ENCODE measurements at places on chromosomes 4 and X. TPM values are rescaled to one million over a fixed set of nuclear protein-coding genes. Genes with fewer than 3 reads are reported as not detected.

DNA sequence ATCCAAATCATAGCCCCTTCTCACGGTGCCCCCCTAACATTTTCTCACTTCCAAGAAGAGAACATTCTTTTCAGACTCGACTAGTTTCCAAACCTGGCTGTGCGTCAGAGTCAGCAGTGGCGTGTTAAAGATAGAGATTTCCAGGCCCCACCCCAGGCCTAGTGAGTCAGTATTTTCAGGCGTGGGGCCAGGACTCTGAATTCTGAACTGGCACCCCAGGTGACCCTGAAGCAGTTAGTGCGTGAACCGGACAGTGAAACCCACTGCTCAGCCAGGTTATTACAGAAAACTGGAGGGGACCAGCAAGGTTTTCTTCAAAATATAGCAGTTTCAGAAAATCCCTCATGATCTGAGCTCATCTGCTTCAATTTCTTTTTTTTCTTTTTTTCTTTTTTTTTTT lies 35.0 kb upstream of the BCOR start:
- H3K4me3 ChIP-seq: no peak overlapping the region
- H3K27me3 ChIP-seq: no peaks in the 10 kb centered on the region
- H3K4me1 ChIP-seq: no peaks in the 10 kb centered on the region
- no peaks in the 10 kb centered on the region for H3K36me3 ChIP-seq
- DNase-seq: no peak
- H3K27ac ChIP-seq: no peak overlapping the region

DNA sequence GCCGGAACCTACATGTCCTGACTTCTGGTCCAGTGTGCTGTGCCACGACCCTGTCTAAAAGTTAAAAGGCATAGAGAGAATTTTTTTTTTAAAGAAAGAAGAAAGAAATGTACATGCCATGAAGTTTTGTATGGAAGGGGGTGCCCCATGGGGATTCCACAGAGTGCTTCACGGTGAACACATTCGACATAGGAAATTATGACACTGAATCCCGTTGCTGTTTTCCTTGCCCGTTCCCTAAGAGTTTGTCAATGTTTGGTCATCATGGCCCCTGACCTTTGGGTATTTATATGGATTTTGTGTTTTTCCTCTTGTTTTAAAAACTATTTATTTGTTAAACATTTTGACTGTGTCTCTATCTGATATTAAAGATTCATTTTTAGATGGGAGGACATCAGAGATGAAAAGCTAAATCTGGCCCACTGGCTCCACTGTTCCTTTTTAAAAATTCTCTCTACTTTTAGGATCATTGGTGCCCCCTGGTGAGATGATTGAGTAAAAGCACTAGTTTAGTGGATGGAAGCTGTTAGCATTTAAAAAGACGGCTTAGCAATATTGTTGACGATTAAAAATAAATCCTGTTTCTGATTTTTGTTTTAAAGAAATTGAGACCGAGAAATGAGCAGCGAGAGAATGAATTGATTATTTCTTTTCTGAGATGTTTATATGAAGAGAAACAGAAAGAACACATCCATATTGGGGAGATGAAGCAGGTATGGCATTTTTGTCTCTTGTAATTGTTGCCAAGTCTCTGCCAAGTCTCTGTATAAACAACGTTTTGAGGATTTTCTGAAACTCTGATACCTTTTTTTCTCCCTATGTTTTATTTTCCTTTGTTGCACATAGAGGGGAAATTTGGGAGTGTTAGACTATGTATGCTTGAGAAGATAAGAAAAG lies 75.0 kb downstream of the PTTG2 start:
- no peak overlapping the region for H3K27ac ChIP-seq
- H3K27me3 ChIP-seq: no peaks in the 10 kb centered on the region
- no peaks in the 10 kb centered on the region for H3K36me3 ChIP-seq
- peaks cover 2% of the 10 kb centered on the region for H3K4me1 ChIP-seq
- H3K4me3 ChIP-seq: no peak overlapping the region

GRCh38 chr4:89575840-89576239 lies 261.1 kb downstream of the SNCA start:
- no peak for DNase-seq
- no peak overlapping the region for H3K4me3 ChIP-seq
- no peaks in the 10 kb centered on the region for H3K27me3 ChIP-seq
- no peak overlapping the region for H3K27ac ChIP-seq
- H3K36me3 ChIP-seq: no peaks in the 10 kb centered on the region
- H3K4me1 ChIP-seq: peaks cover 11% of the 10 kb centered on the region

DHX15 gene
- total RNA-seq: 178 TPM

- no peaks in the 10 kb centered on the region for H3K36me3 ChIP-seq
- no peak overlapping the region for H3K27ac ChIP-seq
- no peaks in the 10 kb centered on the region for H3K4me1 ChIP-seq
- no peak for DNase-seq
- H3K27me3 ChIP-seq: peaks cover 3% of the 10 kb centered on the region
Measured at GRCh38 chrX:132961511-132961910, 3.1 kb upstream of the HS6ST2 start.

DNA sequence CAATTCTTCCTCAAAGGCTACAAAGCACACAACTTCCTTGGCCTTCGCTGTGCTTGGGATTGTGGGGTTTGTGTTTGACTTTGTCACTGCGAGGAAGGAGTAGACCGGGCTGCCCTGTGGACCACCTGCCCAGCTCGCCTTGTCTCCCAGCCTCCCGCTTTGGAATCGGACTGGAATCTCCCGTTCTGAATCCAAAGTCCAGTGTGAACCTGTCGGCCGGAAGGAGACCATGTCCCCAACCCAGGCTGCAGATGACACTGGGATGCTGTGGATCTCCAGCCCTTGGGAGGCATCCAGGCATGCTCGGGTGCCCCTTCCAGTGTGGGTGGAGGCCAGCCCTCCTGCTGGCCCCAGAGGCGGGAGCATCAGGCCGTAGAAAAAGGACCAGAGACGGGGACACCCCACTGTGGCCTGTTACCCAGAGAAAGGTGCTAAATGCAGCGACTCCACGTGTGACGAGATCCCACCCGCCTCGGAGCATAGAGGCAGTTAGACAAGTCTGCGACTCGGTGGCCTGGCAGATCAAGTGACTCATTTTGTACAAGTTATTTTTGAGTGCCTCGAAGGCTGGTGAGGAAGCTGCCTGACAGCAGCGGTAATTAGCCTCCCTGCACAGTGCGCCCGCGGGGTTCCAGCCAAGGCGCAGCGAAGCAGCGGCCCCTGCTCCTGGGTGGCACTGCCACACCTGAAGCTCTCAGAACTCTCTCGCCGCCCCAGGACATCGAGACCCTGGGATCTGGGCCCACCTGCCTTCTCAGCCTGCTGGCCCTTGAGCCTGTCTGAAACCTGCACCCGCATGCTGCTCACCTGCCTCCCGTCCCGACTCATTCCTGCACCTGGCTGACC lies 57.5 kb downstream of the ADRA2C start:
- peaks cover 11% of the 10 kb centered on the region for H3K27me3 ChIP-seq
- no peak overlapping the region for H3K4me3 ChIP-seq
- DNase-seq: no peak
- H3K4me1 ChIP-seq: peaks cover 8% of the 10 kb centered on the region
- H3K27ac ChIP-seq: no peak overlapping the region
- H3K36me3 ChIP-seq: no peaks in the 10 kb centered on the region

DNA sequence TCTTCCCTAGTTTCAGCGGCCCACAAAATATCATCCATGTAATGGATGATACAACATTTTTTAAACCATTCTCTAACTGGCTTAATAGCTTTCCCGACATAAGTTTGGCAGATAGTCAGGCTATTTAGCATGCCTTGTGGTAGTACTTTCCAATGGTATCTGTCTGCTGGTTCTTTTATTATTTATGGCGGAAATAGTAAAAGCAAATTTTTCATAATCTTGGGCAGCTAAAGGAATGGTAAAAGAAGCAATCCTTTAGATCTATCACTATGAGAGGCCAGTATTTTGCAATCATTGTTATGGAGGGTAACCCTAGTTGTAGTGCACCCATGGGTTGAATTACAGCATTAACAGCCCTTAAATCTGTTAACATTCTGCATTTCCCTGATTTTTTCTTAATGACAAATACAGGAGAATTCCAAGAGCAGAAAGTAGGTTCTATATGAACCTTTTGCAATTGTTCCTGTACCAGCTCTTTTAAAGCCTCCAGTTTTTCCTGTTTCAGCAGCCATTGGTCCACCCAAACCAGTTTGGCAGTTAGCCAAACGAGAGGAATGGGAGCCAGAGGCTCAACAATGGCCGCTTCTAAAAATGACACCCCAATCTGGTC lies 14.3 kb upstream of the HSD17B11 start:
- H3K4me3 ChIP-seq: no peak overlapping the region
- H3K36me3 ChIP-seq: peaks cover 10% of the 10 kb centered on the region
- no peaks in the 10 kb centered on the region for H3K27me3 ChIP-seq
- H3K27ac ChIP-seq: no peak overlapping the region

DNA sequence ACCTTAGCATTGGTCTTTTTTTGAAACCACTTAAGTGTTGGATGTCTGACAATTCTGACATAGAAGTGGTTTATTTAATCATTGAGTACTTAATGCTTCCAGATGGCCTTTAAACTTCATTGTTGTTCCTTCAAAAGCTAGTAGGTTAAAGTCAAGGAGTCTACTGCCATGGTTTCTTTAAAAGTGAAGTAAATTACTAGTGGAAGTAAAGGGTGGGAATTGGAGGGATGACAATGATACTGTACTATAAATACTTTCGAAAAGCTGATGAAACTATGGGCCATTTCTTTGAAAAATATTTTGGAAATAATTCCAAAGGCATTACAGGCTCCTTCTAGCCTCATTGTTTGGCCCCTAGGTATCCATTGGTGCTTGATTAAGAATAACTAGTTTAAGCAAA lies 51.9 kb downstream of the ATP10D start:
- H3K36me3 ChIP-seq: no peaks in the 10 kb centered on the region
- H3K4me3 ChIP-seq: no peak overlapping the region
- no peak for DNase-seq

PAGE1 gene
- not detected for total RNA-seq

CT83 gene
- not detected for total RNA-seq

DNA sequence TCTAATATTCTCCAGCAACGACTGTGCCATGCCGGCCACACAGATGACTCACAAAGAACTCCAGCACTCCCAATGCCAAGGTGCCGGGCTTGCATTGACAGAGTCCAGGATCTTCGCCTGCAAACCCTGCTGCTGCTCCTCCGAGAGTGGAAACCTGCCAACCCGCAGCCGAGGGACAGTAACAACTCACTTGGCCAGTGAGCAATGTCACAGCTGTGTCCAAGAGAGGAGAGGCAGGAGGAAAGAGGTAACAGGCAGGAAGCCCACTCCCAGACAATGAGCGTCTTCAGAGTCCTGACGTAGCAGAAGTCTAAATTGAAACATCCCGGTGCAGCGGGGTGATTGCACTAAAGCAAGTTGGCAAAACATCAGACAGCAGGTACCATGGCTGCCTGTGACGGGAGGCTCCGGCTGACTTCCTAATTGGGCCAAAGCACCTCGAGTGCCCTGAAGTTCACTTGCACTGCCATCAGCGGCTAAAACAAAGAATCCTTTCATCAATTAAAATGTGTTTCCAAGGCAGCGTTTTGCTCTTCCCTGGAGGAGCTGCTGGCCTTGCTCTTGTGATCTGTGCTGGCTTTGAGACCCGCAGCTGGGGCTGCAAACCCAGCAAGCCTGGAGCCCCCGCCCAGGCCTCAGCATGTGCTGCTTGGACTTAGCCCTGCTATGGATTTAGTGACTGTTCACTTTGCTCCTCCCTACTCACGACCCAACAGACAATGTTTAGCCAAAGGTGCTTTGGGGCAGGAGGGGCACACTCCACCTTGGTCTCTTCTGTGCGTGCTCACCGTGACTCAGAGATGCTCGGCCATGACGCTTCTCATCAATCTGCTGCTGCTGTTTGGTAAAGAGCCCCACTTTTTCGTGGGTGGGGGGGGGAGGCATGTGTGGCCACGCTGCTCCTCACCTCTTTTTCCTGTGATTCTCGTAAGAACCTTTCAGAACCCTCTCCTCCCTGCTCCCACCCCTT lies 36.5 kb downstream of the DCTD start:
- no peak overlapping the region for H3K4me3 ChIP-seq
- no peak for DNase-seq
- peaks cover 7% of the 10 kb centered on the region for H3K27me3 ChIP-seq
- peaks cover 18% of the 10 kb centered on the region for H3K4me1 ChIP-seq

DNA sequence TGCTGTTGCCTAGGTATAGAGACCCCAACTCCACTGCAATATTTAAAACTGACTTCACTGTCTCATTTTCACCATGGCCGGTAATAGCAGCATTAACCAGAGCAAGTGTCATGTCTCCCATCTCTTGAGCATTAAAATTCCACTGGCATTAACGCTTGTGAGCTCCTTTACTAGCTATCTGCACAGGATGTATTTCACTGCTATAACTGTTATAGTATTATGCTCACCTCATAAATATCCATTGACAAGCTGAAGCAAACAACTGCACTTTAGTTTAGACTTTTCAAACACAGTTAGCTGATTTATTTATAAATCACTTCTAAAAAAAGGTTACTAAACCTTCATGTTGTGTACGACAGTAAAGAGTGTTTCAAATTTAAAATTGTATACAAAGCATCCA lies 157.8 kb downstream of the ANTXR2 start:
- H3K4me1 ChIP-seq: no peaks in the 10 kb centered on the region
- H3K27ac ChIP-seq: no peak overlapping the region
- DNase-seq: no peak
- no peaks in the 10 kb centered on the region for H3K27me3 ChIP-seq

DRD5 gene
- not detected for total RNA-seq

GRCh38 chr4:87465739-87466366 lies 43.5 kb downstream of the NUDT9 start:
- no peak for DNase-seq
- H3K4me1 ChIP-seq: no peaks in the 10 kb centered on the region
- H3K27me3 ChIP-seq: peaks cover 2% of the 10 kb centered on the region
- no peak overlapping the region for H3K4me3 ChIP-seq

TRIM60 gene
- total RNA-seq: not detected

DNA sequence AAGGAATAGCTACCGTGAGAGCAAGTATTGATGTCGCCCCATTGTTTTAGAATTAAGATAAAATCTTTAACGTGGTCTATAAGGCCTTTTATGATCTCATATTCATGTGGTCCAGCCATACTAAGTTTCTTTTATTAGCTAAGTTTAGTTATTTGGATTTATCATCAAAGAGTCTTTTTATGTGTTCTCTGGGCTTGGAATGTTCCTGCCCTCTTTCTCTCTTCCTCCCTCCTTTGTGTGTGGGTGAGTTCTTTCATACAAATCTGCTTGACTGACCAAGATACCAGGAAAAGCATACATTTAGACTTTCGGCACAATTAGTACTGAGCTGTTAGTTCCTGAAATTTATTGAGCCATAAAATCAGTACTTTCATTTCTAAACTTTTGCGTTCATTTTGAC lies 11.3 kb downstream of the TDO2 start:
- no peak overlapping the region for H3K4me3 ChIP-seq
- no peaks in the 10 kb centered on the region for H3K27me3 ChIP-seq
- DNase-seq: no peak
- H3K36me3 ChIP-seq: no peaks in the 10 kb centered on the region
- H3K4me1 ChIP-seq: peaks cover 3% of the 10 kb centered on the region
- H3K27ac ChIP-seq: no peak overlapping the region

CXorf49 gene
- not detected for total RNA-seq

CCDC160 gene
- 0.69 TPM for total RNA-seq

DNA sequence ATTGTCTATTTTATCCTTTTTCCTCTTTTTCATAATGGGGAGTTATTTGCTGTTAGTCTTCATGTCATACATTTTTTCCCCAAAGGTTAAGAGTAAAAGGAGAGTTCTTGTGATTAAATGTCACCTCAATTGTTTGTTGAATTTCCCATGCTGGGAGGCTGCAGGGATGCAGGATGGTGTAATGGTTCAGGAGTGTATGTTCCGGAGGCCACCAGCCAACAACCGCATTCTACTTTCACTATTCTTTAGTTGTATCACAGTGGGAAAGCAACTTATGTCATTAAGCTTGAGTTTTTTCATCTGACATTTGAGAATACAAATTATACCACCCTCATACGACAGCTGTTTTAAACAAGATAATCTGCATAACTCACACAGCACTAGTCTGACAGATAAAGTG lies 15.4 kb downstream of the AFP start:
- no peaks in the 10 kb centered on the region for H3K36me3 ChIP-seq
- H3K4me1 ChIP-seq: peaks cover 10% of the 10 kb centered on the region
- no peak for DNase-seq
- H3K27ac ChIP-seq: no peak overlapping the region
- H3K4me3 ChIP-seq: no peak overlapping the region
- H3K27me3 ChIP-seq: no peaks in the 10 kb centered on the region

All from glutamatergic neuron (in vitro differentiated cells).